Activated naive CD8-positive, alpha-beta T cell treated with anti-CD3 and anti-CD28 coated beads for 36 hours (primary cell): ENCODE measurements at places on chromosomes 6 and 20. TPM values are rescaled to one million over a fixed set of nuclear protein-coding genes. Genes with fewer than 3 reads are reported as not detected.
A peak's percentile ranks its signal among the peaks of the same experiment; 100 is the strongest.

GRCh38 chr20:24580006-24580405 is 110.6 kb downstream of the SYNDIG1 start:
- H3K36me3 ChIP-seq, result no peaks in the 10 kb centered on the region
- no peaks in the 10 kb centered on the region for H3K4me1 ChIP-seq
- no peak for DNase-seq
- no peak overlapping the region for H3K27ac ChIP-seq

- H3K4me3 ChIP-seq, result no peak overlapping the region
- H3K4me1 ChIP-seq, result peaks cover 2% of the 10 kb centered on the region
- H3K27ac ChIP-seq, result no peak overlapping the region
- no peaks in the 10 kb centered on the region for H3K36me3 ChIP-seq
These were observed 14.1 kb upstream of the CHMP4B start for GRCh38 chr20:33796907-33797544.

GRCh38 chr6:168086616-168087015 is 7.6 kb upstream of the FRMD1 start:
- DNase-seq, result no peak
- no peak overlapping the region for H3K4me3 ChIP-seq
- H3K4me1 ChIP-seq, result no peaks in the 10 kb centered on the region
- H3K27ac ChIP-seq, result no peak overlapping the region

GRCh38 chr20:8671370-8671961 is 397.4 kb upstream of the PLCB4 start:
- no peak overlapping the region for H3K27ac ChIP-seq
- peaks cover 6% of the 10 kb centered on the region for H3K4me1 ChIP-seq
- no peaks in the 10 kb centered on the region for H3K36me3 ChIP-seq

DNA sequence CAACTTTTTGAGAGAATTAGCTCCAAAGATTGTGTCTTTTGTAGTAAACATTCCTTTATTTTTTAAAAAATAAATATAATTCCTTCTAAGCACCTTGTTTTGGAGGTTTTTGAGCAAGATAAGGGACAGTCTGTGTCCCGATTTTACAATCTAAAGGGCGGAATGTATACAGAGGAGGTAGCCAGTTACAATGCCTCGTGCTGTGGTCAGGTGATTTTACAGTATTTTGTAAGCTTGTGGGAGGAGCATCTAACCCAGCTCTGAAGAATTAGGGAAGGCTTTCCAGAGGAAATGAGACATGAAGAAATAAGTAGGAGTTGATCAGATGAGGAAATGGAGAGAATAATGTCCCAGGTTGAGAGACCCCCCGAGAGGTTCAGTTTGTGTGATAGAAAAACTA is 1.3 kb downstream of the HINT3 start:
- H3K27ac ChIP-seq, result no peak overlapping the region
- H3K4me3 ChIP-seq, result no peak overlapping the region
- H3K27me3 ChIP-seq, result peaks cover 3% of the 10 kb centered on the region
- no peak for DNase-seq
- H3K36me3 ChIP-seq, result no peaks in the 10 kb centered on the region
- H3K4me1 ChIP-seq, result peaks cover 7% of the 10 kb centered on the region

- H3K27ac ChIP-seq, result no peak overlapping the region
- peak; percentile 0 for DNase-seq
- no peaks in the 10 kb centered on the region for H3K36me3 ChIP-seq
- peaks cover 20% of the 10 kb centered on the region for H3K27me3 ChIP-seq
- H3K4me3 ChIP-seq, result no peak overlapping the region
- H3K4me1 ChIP-seq, result no peaks in the 10 kb centered on the region
These were observed 5.6 kb upstream of the ADGRF1 start for GRCh38 chr6:47047479-47048407.

DNA sequence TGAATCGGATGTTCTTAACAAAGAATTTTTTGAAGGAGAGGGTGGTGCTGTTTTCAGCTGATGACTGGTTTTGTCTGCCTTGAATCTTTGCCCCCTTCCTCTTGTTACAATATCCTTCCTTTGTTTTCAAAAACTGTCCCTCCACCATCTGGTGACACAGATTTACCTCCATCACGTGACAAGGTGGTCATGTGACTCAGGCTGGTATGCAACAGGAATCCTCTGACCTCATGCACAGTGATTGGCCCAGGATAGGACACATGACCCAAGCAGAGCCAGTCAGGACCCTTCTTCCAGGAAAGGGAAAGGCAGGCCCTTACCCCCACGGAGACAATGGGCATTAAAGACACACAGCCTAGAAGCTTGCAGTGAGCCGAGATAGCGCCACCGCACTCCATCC is 84.7 kb upstream of the MC3R start:
- H3K36me3 ChIP-seq, result no peaks in the 10 kb centered on the region
- no peaks in the 10 kb centered on the region for H3K4me1 ChIP-seq
- no peak for DNase-seq
- H3K27ac ChIP-seq, result no peak overlapping the region
- H3K27me3 ChIP-seq, result no peaks in the 10 kb centered on the region

The GRM1 gene
- not detected for total RNA-seq

The HLA-DOB gene
- total RNA-seq, result 1.9 TPM

The ENPP5 gene
- 0.38 TPM for total RNA-seq

DNA sequence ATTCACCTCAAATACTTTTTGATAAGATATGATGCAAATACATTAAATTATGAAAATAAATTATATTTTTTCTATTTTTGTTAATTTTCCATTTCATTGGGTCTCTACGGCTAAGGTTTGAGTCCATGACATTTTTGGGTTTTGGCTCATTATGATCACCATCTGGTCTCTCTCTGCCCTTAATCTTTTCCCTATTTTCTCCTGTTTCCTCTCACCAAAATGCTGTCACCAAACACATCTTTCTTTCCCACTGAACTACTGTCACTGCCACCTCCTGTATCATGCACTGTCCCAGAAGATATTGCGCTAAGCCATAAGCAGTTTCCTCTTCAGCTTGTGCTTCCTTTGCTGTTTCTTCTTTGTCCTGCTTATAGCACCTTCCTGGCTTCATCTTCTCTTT is 42.0 kb upstream of the OGFRL1 start:
- H3K27me3 ChIP-seq, result no peaks in the 10 kb centered on the region
- H3K4me1 ChIP-seq, result peaks cover 16% of the 10 kb centered on the region
- no peaks in the 10 kb centered on the region for H3K36me3 ChIP-seq
- no peak overlapping the region for H3K4me3 ChIP-seq
- DNase-seq, result no peak

The ZNF512B gene
- total RNA-seq, result 11.8 TPM

GRCh38 chr20:47770935-47771334 is 14.3 kb downstream of the SULF2 start:
- H3K27me3 ChIP-seq, result no peaks in the 10 kb centered on the region
- H3K27ac ChIP-seq, result no peak overlapping the region
- DNase-seq, result no peak
- H3K36me3 ChIP-seq, result no peaks in the 10 kb centered on the region

DNA sequence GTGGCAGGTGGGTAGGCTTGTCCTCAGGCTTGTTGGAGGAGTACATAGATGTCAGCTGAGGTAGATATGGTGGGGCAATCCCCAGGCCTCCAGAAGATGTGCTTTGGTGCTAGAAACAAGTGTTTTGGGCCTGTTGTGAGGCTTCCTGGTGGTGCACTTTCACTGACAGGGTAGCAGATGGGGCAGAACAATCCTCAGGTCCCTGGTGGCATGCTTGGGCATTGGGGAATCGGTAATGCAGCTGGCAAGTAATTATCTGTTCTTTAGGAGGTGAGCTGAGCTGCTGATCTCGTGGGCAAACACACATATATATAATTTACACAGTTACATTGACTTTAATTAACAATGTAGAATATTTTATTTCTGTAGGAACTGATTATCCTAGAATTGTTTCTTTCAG is 458.7 kb downstream of the BMP2 start:
- H3K36me3 ChIP-seq, result no peaks in the 10 kb centered on the region
- no peak overlapping the region for H3K27ac ChIP-seq
- H3K27me3 ChIP-seq, result no peaks in the 10 kb centered on the region
- H3K4me3 ChIP-seq, result no peak overlapping the region
- H3K4me1 ChIP-seq, result no peaks in the 10 kb centered on the region

The PRDM13 gene
- total RNA-seq, result not detected

The OPRL1 gene
- total RNA-seq, result 0.25 TPM

GRCh38 chr6:159887146-159887545 is 3.6 kb upstream of the MAS1 start:
- DNase-seq, result no peak
- H3K36me3 ChIP-seq, result no peaks in the 10 kb centered on the region

- H3K27ac ChIP-seq, result no peak overlapping the region
- no peaks in the 10 kb centered on the region for H3K36me3 ChIP-seq
- no peak for DNase-seq
- H3K27me3 ChIP-seq, result peaks cover 25% of the 10 kb centered on the region
- H3K4me1 ChIP-seq, result no peaks in the 10 kb centered on the region
- no peak overlapping the region for H3K4me3 ChIP-seq
These were observed 307.1 kb upstream of the PLN start for GRCh38 chr6:118240878-118241528.

- no peak for DNase-seq
- no peaks in the 10 kb centered on the region for H3K4me1 ChIP-seq
- no peak overlapping the region for H3K4me3 ChIP-seq
- H3K36me3 ChIP-seq, result no peaks in the 10 kb centered on the region
- no peak overlapping the region for H3K27ac ChIP-seq
- peaks cover 19% of the 10 kb centered on the region for H3K27me3 ChIP-seq
These were observed 597.9 kb downstream of the EPM2A start for GRCh38 chr6:145137425-145137824.

- H3K4me3 ChIP-seq, result no peak overlapping the region
- H3K4me1 ChIP-seq, result peaks cover 4% of the 10 kb centered on the region
- DNase-seq, result peak; percentile 21
- H3K36me3 ChIP-seq, result no peaks in the 10 kb centered on the region
- H3K27me3 ChIP-seq, result no peaks in the 10 kb centered on the region
These were observed 63.0 kb upstream of the NCOA3 start for GRCh38 chr20:47438464-47439381.

DNA sequence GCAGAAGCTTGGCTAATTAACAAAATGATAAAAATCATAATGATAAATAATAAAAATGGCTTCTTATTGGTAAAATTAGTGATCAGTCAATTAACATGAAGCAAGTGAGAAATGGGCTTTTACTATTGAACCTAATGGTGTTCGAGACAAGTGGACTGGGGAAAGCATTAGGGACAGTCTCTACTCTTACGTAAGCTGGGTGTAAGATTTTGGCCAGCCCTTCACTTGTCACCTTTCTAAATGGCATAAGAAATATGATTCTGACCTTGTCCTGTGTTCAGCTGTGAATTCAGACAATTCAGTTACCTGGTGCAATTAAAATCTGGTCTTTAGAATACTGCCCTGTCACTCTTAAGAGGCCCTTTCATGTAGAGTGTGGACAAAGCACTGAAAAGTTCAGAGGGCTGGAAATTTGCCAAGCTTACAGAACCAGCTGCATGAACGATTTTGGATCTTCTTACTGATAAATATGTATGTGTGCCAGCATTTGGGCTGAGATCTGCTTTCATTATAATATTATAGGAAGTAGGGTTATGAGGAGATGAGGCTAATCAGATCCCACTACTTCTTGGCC is 115.9 kb downstream of the QRSL1 start:
- H3K4me3 ChIP-seq, result no peak overlapping the region
- H3K27me3 ChIP-seq, result peaks cover 11% of the 10 kb centered on the region
- no peaks in the 10 kb centered on the region for H3K4me1 ChIP-seq
- DNase-seq, result no peak

- no peaks in the 10 kb centered on the region for H3K36me3 ChIP-seq
- H3K27ac ChIP-seq, result no peak overlapping the region
- no peak for DNase-seq
These were observed 55.3 kb downstream of the UBE2V1 start for GRCh38 chr20:50057714-50058053.

GRCh38 chr6:113690281-113691259 is 166.6 kb upstream of the MARCKS start:
- no peak for DNase-seq
- no peak overlapping the region for H3K4me3 ChIP-seq
- H3K27ac ChIP-seq, result no peak overlapping the region
- H3K36me3 ChIP-seq, result no peaks in the 10 kb centered on the region
- H3K27me3 ChIP-seq, result no peaks in the 10 kb centered on the region

The ACTR5 gene
- total RNA-seq, result 7.3 TPM

The BNIP5 gene
- not detected for total RNA-seq

The B3GALT4 gene
- 1.8 TPM for total RNA-seq

- H3K27ac ChIP-seq, result no peak overlapping the region
- H3K4me1 ChIP-seq, result peaks cover 46% of the 10 kb centered on the region
- H3K4me3 ChIP-seq, result no peak overlapping the region
- H3K36me3 ChIP-seq, result peaks cover 61% of the 10 kb centered on the region
These were observed 158.3 kb downstream of the OPRM1 start for GRCh38 chr6:154197196-154197860.

- no peak for DNase-seq
- peaks cover 9% of the 10 kb centered on the region for H3K36me3 ChIP-seq
These were observed 9.2 kb upstream of the RPS21 start for GRCh38 chr20:62377615-62378178.

The CAGE1 gene
- 0.10 TPM for total RNA-seq

The GDAP1L1 gene
- not detected for total RNA-seq

GRCh38 chr6:127950566-127951145 is 49.8 kb upstream of the THEMIS start:
- H3K27ac ChIP-seq, result peak overlapping the region; percentile 92
- no peaks in the 10 kb centered on the region for H3K27me3 ChIP-seq
- peaks cover 61% of the 10 kb centered on the region for H3K4me1 ChIP-seq
- DNase-seq, result no peak
- peaks cover 34% of the 10 kb centered on the region for H3K36me3 ChIP-seq

- H3K27me3 ChIP-seq, result peaks cover 17% of the 10 kb centered on the region
- H3K27ac ChIP-seq, result no peak overlapping the region
- H3K36me3 ChIP-seq, result no peaks in the 10 kb centered on the region
- H3K4me1 ChIP-seq, result no peaks in the 10 kb centered on the region
These were observed 15.2 kb downstream of the CTCFL start for GRCh38 chr20:57509665-57510237.

DNA sequence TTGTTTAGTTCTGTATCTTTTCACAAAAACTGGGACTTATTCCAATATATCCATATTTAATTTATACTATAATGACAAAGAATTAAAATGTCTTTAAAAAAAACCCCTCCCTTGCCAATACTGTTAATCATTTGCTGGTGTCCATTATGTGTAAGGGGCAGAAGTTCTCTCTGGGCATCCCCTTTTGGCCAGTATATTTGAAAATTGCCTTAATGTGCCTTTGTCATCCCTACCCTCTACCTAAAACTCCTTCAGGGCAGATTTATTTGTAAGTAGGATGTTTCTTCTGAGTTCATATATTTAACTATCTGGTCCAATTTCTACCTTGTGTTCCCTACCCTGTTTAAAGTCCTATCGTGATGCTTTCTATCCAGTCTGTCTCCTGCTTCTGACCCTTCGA is 62.9 kb downstream of the ARHGAP18 start:
- H3K4me1 ChIP-seq, result no peaks in the 10 kb centered on the region
- no peak for DNase-seq
- no peaks in the 10 kb centered on the region for H3K27me3 ChIP-seq
- H3K4me3 ChIP-seq, result no peak overlapping the region

The EGFL8 gene
- total RNA-seq, result 12.8 TPM

The SLC17A4 gene
- total RNA-seq, result not detected

The RIN2 gene
- total RNA-seq, result not detected

GRCh38 chr6:57432157-57432556 is 114.7 kb downstream of the PRIM2 start:
- H3K27ac ChIP-seq, result no peak overlapping the region
- H3K4me1 ChIP-seq, result peaks cover 20% of the 10 kb centered on the region
- DNase-seq, result no peak
- H3K4me3 ChIP-seq, result no peak overlapping the region
- H3K36me3 ChIP-seq, result peaks cover 18% of the 10 kb centered on the region

GRCh38 chr20:4256874-4257273 is 241.5 kb upstream of the RNF24 start:
- H3K36me3 ChIP-seq, result no peaks in the 10 kb centered on the region
- no peak overlapping the region for H3K4me3 ChIP-seq
- H3K27me3 ChIP-seq, result peaks cover 20% of the 10 kb centered on the region
- no peak overlapping the region for H3K27ac ChIP-seq

The SMPDL3A gene
- not detected for total RNA-seq

- no peak overlapping the region for H3K4me3 ChIP-seq
- peaks cover 9% of the 10 kb centered on the region for H3K4me1 ChIP-seq
- DNase-seq, result no peak
These were observed 30.4 kb downstream of the AFDN start for GRCh38 chr6:167856999-167857660.

The PRL gene
- not detected for total RNA-seq

The DNMT3B gene
- 2.6 TPM for total RNA-seq
